T-cell (primary cell): ENCODE measurements at places on chromosomes 2 and 18.

DNA sequence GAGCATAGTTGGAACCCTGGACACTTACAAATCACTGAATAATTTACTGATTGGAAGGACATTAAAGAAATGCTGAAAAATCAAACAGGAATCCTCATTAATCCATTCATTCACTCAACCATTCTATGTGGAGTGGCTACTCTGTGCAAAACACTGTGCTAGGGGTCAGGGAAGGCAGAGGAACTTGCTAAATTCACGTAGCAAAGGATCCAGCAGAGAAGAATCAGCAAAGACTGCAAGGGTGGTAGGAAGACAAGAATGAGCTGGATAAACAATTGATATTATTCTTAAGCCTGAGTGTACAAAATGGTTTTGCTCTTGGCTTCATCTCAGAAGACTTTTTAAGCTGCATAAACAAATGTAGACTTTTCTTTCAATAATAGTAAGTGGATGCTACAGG lies 164.3 kb upstream of the CAVIN2 start:
- H3K4me3 ChIP-seq: no peak overlapping the region
- H3K27me3 ChIP-seq: no peaks in the 10 kb centered on the region
- no peak overlapping the region for H3K27ac ChIP-seq
- DNase-seq: no peak

DNA sequence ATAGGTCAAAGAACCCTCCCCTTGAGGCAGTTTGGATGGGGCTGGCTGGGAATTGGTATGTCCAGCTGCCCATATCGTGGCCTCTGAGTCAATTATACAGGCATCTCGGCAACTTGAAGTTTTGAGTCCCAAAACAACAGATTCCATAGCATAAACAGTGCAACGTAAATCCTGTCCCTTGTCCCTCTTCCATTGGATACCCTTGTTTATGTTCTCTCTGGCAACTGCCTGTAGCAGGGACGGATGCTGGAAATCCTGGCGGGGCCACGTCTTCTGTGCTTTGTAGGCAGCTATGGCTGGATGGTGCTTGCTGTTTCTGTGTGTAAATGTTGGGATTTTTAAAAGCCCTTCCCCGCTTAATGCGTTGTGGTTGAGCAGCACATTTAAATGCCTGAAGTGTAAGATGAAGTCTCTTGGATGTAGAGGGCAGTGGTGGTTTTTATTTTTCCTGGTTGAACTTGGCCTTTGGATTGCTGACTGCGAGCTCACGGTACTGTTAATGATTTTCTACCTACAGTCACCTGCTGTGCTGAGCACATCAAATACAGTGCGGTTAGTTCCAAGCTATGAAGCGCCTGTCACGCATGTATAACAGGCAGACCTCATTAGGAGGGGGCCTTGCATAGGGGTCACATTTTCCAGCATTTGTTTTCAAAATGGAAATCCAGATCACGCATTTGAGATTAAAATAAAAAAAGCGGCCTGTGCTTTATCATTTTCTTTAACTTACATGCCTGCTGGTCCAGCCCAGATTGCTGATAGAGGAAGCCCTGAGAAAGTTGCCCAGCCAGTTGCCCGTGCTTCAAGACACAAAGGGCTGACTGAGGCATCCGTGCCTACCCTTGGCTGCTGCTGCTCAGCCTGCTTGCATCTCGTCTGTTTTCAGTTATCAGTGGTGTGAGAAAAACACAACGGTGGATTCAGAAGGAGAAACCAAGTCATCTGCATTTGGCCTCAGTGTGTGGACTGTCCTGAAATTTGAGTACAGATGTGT lies 84.7 kb downstream of the NEDD4L start:
- H3K36me3 ChIP-seq: no peaks in the 10 kb centered on the region
- no peak overlapping the region for H3K27ac ChIP-seq
- H3K27me3 ChIP-seq: no peaks in the 10 kb centered on the region
- DNase-seq: no peak
- H3K4me3 ChIP-seq: no peak overlapping the region

DNA sequence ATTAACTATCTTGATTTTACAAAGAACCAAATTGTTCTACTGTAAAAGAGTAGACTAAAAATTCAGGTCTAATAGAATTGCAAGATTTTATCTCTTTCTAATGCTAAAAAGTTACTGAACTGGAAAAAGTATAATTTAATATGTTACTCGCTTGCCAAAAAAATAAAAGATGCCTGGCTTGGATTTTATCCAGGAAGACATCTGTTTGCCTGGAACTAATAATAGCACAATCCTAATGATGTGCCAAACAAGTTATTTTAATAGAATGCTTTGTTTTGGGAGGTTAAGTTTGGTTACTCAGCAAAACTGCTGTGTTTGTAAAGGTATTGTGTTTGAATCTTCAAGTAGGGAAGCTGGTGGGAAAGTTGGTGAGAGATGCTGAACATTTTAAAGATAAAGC lies 19.4 kb upstream of the ZSWIM2 start:
- no peaks in the 10 kb centered on the region for H3K4me1 ChIP-seq
- no peak for DNase-seq
- H3K27ac ChIP-seq: no peak overlapping the region
- no peaks in the 10 kb centered on the region for H3K27me3 ChIP-seq

- no peaks in the 10 kb centered on the region for H3K36me3 ChIP-seq
- DNase-seq: no peak
- peaks cover 18% of the 10 kb centered on the region for H3K4me1 ChIP-seq
- H3K27me3 ChIP-seq: no peaks in the 10 kb centered on the region
- peak overlapping the region; percentile 92 for H3K27ac ChIP-seq
- peak overlapping the region; percentile 64 for H3K4me3 ChIP-seq
Measured at GRCh38 chr2:159516241-159516758, 100.0 kb downstream of the BAZ2B start.

GRCh38 chr2:240646176-240646899 lies 21.1 kb downstream of the GPR35 start:
- no peaks in the 10 kb centered on the region for H3K4me1 ChIP-seq
- H3K4me3 ChIP-seq: no peak overlapping the region
- no peak for DNase-seq
- H3K27me3 ChIP-seq: peaks cover 55% of the 10 kb centered on the region

GRCh38 chr2:155412598-155412997 lies 714.1 kb downstream of the KCNJ3 start:
- no peaks in the 10 kb centered on the region for H3K27me3 ChIP-seq

GRCh38 chr2:130327703-130328527 lies 14.8 kb upstream of the IMP4 start:
- peaks cover 35% of the 10 kb centered on the region for H3K27me3 ChIP-seq
- H3K27ac ChIP-seq: no peak overlapping the region
- peaks cover 7% of the 10 kb centered on the region for H3K4me1 ChIP-seq

- no peaks in the 10 kb centered on the region for H3K36me3 ChIP-seq
- no peak overlapping the region for H3K4me3 ChIP-seq
- peaks cover 10% of the 10 kb centered on the region for H3K4me1 ChIP-seq
- H3K27ac ChIP-seq: peak overlapping the region; percentile 82
- no peak for DNase-seq
Measured at GRCh38 chr2:196200557-196200956, 29.2 kb upstream of the STK17B start.

DNA sequence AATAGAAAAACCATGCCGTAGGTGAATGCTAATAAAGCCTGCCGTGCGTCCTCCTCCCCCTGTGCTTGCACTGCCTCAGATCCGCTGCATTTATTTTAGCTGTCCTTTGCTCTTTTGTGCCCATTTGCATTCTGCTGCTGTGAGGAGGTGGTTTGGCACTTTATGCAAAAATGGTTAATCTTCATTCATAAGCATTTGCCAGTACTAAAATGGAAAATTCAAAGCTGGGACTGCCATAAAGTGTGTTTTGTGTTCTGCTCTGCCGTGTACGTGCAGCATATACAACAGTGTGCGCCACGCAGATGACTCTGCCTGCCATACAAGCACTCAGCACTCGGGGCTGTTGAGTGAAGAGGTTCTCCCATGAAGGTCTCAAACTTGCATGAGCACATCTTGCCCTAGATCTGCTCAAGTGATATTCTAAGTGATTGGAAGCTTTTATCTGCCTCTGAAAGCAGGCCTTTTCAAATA lies 73.6 kb downstream of the SPATS2L start:
- no peak overlapping the region for H3K27ac ChIP-seq
- H3K4me3 ChIP-seq: no peak overlapping the region
- H3K27me3 ChIP-seq: no peaks in the 10 kb centered on the region
- H3K4me1 ChIP-seq: peaks cover 15% of the 10 kb centered on the region
- no peak for DNase-seq
- no peaks in the 10 kb centered on the region for H3K36me3 ChIP-seq

DNA sequence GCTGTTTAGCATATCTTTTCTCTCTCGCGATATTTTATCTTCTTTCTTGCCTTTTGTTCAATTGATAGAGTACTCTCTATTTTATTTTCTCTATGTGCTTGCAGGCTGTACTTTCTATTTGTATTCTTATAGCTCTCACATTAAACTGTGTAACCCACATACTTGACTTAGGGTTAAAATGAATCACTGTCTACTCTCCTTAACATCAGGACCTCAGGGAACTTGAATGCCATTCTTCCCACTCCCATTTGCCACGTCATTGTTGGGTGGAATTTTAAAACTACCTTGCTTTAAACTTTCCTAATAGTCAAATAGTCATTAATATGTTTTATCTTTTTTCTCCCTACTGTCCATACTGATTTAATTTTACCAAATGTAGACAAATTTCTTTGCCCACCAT lies 269.7 kb downstream of the ALPK2 start:
- no peak overlapping the region for H3K4me3 ChIP-seq
- no peaks in the 10 kb centered on the region for H3K4me1 ChIP-seq
- no peak for DNase-seq

- DNase-seq: no peak
- H3K36me3 ChIP-seq: no peaks in the 10 kb centered on the region
- H3K27ac ChIP-seq: no peak overlapping the region
- H3K27me3 ChIP-seq: no peaks in the 10 kb centered on the region
Measured at GRCh38 chr2:217988840-217989204, 14.0 kb downstream of the TNS1 start.

- no peaks in the 10 kb centered on the region for H3K36me3 ChIP-seq
- DNase-seq: no peak
- no peaks in the 10 kb centered on the region for H3K27me3 ChIP-seq
- H3K27ac ChIP-seq: no peak overlapping the region
Measured at GRCh38 chr2:190344276-190344827, 963 bp downstream of the INPP1 start.

DNA sequence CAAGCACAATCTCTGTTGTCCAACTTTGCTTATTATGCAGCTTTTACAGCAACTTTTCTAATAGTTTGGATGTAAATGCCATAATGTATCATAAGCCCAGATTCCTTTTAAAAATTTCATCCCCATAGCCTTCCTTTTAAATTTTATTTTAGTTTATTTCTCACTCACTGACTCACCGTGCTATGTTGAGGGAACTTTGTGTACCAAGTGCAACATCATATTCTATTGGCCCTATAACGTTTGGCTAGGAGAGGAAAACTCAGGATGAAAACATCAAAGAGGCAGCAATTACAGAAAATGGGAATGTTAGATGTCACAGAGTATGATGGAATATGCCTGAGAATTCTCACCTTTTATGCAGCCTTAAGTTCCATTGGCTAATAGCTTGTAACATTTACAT lies 135.5 kb downstream of the LCLAT1 start:
- peaks cover 4% of the 10 kb centered on the region for H3K36me3 ChIP-seq
- DNase-seq: no peak
- H3K4me3 ChIP-seq: no peak overlapping the region
- no peaks in the 10 kb centered on the region for H3K4me1 ChIP-seq

GRCh38 chr2:219109471-219109870 lies 48.8 kb upstream of the IHH start:
- peaks cover 4% of the 10 kb centered on the region for H3K36me3 ChIP-seq
- no peak overlapping the region for H3K4me3 ChIP-seq
- H3K27ac ChIP-seq: no peak overlapping the region
- H3K27me3 ChIP-seq: no peaks in the 10 kb centered on the region
- peak; percentile 56 for DNase-seq

GRCh38 chr2:174694196-174694878 lies 69.9 kb downstream of the CHRNA1 start:
- no peak for DNase-seq
- H3K27me3 ChIP-seq: peaks cover 21% of the 10 kb centered on the region
- H3K36me3 ChIP-seq: no peaks in the 10 kb centered on the region
- no peaks in the 10 kb centered on the region for H3K4me1 ChIP-seq
- no peak overlapping the region for H3K4me3 ChIP-seq

GRCh38 chr2:127884436-127884835 lies 1.3 kb downstream of the AMMECR1L start:
- no peak overlapping the region for H3K27ac ChIP-seq
- H3K27me3 ChIP-seq: no peaks in the 10 kb centered on the region
- peaks cover 18% of the 10 kb centered on the region for H3K36me3 ChIP-seq
- H3K4me3 ChIP-seq: peak overlapping the region; percentile 23
- DNase-seq: no peak

DNA sequence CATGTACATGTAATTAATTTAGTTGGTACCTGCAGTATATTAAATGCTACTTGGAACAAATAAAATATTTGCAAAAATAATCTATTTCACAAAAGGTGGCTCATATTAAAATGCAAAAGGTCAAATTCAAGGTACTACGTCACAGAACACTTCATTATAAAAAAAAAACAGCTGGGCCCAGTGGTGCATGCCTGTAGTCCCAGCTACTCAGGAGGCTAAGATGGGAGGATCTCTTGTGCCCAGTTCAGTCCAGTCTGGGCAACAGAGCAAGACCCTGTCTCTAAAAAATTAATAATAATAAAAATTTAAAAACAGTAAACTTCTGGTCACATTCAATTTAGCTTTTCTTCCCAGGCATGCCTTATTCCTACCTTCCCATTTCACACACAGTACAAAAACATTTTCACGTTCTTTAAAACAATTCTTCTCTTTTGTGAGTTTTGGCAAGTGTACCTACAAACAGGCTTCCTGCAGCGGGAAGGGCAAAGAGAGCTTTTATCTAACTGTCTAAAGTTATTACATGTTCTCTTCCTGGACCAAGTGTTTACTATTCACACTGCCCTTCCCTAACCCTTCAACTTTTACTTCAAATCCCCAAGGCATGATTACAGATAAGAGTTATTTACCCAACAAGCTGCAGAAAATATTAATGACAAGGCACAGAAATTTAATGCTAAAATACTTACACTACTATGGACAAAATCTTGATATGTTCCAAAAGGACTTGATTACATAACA lies 10.7 kb downstream of the BAZ2B start:
- H3K27me3 ChIP-seq: no peaks in the 10 kb centered on the region
- DNase-seq: no peak
- no peak overlapping the region for H3K4me3 ChIP-seq
- no peaks in the 10 kb centered on the region for H3K4me1 ChIP-seq
- no peaks in the 10 kb centered on the region for H3K36me3 ChIP-seq
- no peak overlapping the region for H3K27ac ChIP-seq

- H3K36me3 ChIP-seq: no peaks in the 10 kb centered on the region
Measured at GRCh38 chr18:58998401-58999203, 133.9 kb downstream of the ZNF532 start.
